ENCODE measurements at places on chromosomes 5 and 9.

DNA sequence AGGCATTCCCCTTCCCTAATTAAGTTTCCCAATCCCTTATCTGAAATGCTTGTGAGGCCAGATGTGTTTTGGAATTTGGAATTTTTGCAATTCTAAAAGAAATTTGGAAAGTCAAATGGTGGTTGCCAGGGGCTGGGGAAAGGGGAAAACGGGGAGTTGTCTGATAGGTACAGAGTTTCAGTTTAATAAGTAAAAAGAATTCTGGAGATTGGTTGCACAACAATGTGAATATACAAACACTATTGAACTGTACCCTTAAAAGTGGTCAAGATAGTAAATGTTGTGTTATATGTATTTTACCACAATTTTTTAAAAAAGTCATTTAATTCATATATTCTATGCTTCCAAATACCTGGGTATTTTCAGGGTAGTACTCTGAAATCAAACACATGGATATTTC is 154.5 kb downstream of the ADAMTS12 start:
- no peak for DNase-seq

DNA sequence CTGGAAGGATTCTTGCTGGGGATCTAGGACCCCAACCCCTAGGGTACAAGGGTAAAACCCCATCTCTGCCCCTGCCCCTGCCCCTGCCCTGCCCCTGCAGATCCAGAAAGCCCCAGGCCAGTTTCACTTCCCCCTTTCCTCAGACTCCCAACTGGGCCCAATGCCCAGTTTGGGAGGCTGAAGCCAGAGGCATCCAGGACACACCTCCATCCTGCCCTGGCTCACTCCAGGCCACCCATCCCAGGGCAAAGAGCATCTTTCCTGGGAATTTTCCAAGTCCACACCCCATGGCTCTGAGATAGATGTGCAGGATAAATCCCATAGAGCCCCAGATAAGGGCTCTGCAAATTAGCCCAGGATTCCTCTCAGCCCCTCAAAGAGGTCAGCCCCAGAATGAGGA is 17.4 kb downstream of the CNTFR start:
- no peak for DNase-seq

- DNase-seq: no peak
Measured at GRCh38 chr5:36581070-36581469, 25.3 kb upstream of the SLC1A3 start.

DNA sequence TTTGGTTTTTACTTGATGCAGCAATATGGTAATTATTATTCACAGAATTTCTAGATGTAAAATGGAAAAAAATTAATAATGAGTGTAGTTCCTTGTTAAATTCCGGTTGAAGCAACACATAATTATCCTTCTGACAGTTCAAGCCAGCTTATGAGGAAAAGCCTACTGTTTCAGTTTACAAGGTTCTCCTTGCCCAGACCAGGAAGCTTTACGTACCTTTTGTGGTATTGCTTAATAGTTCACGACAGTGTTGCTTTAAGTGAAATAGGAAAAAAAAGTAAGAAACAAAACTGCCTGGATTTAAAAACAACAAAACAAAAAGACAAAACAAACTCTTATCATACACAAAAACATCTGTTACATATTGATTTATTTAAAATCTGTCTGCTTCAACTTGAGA is 547.3 kb upstream of the C9orf72 start:
- DNase-seq: no peak

- DNase-seq: no peak
Measured at GRCh38 chr5:74026310-74026709, 400.3 kb downstream of the ARHGEF28 start.

DNA sequence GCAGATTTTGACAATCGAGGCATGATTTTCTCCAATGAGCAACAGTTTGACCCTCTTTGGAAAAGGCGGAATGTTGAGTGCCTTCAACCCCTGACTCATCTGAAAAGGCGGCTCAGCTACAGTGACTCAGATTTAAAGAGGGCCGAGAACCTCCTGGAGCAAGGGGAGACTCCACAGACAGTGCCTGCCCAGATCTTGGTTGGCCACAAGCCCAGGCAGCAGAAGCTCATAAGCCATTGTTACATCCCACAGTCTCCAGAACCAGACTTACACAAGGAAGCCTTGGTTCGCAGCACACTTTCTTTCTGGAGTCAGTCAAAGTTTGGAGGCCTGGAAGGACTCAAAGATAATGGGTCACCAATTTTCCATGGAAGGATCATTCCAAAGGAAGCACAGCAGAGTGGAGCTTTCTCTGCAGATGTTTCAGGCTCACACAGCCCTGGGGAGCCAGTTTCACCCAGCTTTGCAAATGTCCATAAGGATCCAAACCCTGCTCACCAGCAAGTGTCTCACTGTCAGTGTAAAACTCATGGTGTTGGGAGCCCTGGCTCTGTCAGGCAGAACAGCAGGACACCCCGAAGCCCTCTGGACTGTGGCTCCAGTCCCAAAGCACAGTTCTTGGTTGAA is 13.6 kb downstream of the PTPDC1 start:
- DNase-seq: peak; percentile 96

- DNase-seq: peak; percentile 56
Measured at GRCh38 chr5:154196955-154197652, 6.6 kb downstream of the GALNT10 start.

- DNase-seq: peak; percentile 81
Measured at GRCh38 chr5:126516852-126517251, 78.2 kb downstream of the ALDH7A1 start.

DNA sequence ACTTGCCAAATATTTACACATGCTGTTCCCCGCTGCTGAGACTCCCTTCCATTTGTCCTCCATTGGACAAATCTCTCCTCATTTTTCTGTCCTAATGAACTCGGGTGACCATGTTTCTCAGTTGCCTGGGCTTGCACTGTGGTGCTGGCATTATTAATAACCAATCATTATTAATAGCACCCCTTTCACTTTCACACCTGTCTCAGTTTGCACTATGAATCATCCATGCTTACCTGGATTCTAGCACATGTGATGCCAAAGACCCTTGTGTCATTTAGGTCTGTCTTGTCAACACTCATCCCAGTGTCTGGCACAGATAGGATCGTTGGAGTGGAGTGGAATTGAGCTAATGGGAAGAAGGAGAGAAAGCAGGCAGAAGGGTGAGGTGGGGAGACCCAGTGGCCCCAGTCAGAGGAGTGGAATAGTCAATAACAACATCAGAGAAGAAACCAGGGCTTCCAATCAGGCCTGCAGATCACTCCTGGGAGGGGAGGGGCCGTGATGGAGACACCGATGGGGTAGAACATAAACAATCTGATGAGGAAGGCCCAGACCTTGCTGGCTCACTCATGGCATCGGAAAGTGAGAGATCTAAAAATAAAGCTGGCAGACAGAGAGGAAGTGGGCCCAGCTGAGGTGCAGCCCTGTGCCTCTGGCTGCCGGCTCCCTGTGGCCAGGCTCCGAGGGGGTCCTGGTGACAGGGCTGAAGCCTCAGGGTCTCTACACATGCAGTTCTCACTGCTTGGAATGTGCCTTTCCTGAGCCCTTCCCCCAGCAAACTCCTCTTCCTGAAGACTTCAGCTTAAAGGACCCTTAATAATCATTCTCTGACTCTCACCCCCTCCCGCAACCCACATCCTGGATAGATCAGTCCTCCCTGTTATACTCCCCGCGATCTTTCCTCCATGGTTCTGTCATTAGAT is 33.5 kb upstream of the CRB2 start:
- no peak for DNase-seq
